D341Med (cell line): ENCODE measurements at places on chromosomes 6 and 20.

DNA sequence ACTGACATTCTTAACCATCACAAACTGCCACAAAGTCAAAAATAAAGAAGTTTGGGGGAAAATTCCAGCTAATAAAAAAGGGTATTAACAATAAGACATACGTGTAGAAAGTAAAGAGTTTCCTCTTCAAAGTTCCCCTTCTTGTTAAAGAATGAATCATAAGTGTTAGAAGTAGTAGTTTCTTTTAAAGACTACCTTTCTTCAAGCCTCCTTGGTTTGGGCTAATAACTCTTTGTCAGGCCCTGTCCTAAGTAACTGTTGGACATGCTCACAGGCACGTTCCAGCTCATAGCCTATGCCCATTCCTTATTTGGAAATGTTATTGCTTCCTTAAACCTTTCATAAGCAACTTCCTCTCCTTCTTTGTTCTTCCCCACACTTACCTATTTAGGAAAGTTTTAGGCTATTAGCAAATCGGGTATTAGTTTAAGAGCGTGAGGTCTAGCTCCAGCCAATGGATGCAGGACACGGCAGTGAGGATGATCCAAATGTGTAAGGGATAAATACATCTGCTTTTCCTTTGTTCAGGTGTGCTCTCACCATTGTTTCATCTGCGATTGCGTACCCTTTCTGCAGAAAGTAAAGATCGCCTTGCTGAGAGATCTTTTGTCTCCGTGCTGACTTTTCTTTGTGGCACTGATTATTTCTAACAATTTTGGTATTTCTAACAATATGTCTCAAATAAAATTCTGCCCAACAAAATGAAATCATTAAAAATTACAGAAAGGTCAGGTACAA, 64.9 kb downstream of the CHD6 start:
- DNase-seq = no peak

GRCh38 chr6:16752206-16752866, 8.9 kb downstream of the ATXN1 start:
- no peak for DNase-seq

- DNase-seq = peak; percentile 58
These were observed 31.7 kb upstream of the UBR2 start for GRCh38 chr6:42532038-42532669.

DNA sequence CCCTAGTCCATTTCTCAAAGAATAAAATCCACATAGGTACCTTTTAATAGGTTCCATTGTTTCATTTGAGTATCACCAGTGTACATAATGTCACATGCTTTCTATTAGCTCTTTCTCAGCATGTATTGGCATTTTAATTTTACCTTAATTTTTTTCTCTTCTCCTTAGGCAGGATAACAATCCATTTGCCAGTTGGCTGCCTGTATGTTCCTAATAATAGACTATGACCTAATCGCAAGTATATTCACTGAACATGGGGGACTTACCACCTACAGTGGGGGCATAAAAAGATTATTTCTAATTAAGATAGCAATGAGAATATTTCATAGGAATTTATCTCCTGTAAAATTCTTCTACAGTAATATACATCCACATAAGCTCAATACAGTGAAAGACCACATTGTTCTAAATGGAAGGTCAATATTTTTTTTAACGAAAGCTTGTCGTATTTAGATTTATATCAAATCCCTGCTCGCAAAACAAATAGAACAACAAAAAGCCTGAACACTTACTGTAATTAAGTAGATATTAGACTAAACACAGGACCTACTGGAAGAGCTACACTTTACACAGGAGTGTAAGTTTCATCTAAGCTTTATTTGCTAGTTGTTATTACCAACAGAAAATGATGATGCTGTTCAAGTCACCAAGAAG, 76.4 kb downstream of the OGFRL1 start:
- no peak for DNase-seq

GRCh38 chr20:3987296-3987695, 28.1 kb downstream of the RNF24 start:
- no peak for DNase-seq

DNA sequence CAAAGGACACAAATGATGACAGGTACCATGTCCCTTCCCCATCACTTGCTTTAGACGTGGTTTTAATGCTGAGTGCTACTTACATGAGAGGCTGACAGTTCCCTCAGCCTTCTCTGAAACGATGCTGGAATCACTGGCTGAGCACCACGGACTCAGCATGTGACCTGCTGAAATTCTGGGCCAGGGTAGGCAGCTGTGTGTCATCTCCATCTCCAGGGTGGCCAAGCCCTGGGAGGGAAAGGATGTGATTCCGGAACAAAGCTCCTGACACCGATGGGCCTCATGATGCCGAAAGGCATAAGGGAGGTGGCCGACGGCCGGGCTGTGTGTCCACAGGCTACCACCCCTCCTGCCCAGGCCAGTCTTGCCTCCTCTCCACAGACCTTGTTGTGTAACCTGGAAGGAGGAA, 184.3 kb upstream of the CST7 start:
- peak; percentile 12 for DNase-seq

- no peak for DNase-seq
These were observed 83.5 kb upstream of the PROKR2 start for GRCh38 chr20:5400164-5400762.

DNA sequence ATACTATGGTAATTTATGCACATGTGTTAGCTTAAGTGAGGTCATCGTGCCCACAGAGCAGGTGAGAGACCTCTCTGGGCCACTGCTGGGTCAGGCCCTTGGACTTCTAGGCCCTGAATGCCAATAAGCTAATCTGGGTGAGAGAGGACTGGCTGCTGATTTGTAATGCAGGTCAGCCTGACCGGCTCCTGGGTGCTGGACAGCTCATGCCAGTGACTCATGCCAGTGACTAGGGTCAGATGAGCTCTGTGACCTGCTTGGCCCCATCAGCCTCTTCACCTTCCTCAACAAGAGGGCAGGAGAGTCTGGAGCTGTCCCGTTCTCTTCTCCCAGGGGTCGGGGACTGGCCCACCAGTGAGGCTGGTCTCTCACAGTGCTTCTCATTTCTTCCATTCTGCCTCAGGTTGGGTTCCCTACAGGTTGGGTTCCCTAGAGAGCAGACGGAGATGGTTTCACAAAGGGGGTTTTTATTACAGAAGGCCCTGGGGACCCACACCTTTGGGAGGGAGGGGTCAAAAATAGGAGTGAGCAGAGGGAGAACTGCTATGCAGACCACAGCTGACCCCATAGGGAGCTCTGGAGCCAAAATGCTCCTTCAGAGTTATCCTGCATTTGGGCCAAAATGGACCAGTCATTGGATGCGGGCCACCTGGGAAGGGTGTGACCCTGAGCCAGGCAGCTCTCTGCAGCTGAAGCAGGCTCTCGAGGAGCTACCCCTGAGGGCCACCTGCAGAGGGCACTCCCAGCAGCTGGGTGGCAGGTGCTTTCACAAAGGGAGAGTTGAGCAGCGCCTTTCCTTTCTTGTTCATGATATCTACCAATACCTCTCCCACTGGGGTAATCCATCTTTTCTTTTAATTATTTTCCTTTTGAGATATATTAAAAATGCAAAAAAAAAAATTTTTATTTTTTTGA, 2.2 kb upstream of the OXT start:
- DNase-seq = peak; percentile 52

DNA sequence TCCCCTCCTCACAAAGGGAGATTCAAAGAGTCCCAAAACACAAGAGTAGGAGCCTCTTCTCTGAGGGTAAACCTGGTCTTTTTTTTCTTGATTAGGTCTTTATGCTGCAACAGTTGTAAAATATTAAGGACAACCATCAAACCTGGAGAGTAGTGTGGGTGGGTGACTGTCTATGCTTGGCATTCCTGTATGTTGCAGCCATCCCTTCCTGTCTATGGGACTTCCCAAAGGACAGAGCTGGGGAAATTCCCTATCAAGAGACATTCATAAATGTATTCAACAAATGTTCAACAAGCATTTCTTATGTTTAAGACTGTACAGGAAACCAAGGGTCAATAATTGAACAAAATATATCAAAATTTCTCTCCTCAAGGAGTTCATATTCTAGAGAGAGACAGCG, 5.5 kb downstream of the BTN2A2 start:
- DNase-seq = no peak

DNA sequence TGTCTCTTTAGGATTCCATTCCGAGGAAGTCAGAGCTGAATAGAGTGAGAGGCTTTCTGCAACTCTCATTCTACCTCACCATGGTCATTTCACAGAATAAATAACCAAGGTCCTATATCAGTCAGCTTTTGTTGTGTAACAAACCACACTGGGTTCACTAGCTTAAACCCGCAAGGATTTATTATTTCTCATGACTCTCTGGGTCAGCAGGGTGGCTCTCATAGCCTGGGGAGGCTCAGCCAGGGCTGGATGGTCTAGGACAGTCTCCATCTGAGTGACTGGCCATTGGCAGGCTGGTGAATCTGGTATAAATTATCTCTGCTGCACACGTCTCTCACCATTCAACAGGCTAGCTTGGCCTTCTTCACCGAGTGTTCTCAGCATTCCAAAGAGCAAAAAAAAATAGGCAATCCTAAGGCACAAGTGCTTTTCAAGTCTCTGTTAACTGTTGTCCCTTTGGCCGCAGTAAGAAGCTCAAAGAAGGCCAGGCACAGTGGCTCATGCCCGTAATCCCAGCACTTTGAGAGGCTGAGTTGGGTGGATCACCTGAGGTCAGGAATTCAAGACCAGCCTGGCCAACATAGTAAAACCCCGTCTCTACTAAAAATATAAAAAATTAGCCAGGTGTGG, 39.7 kb downstream of the ISM1 start:
- no peak for DNase-seq

DNA sequence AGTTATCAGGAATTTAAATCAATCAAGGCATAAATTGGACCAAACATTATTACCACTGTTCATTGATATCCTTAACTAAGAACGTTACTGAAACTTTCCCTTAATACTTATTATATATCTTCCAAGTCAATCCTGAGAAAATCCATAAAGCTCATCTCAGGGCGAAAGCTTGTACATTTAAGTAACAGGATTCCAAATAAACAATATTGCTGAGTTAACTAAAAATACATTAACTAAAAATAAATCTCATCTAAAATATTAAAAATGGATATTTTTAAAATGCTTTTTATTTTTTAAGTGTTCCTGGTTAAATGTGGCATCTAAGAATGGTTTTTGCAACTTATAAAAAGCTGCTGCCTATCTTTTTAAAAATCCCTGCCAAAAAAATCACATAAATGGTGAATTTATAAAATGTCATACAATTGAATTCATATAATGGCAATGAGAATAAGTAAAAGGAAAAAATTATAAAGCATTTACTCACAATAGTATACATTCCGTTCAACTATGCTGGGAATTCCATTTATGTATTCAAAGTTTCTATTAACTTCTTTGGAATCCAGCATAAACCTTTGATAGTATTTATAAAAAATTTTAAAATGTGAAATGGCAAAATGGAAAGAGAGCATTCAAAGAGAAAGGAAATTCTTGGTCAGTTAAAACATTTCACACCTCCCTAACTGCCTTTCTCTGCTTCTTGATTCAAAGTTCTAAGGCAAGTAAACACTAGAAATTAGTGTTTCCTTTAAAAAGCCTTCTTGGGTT, 20.8 kb upstream of the GMDS start:
- DNase-seq = no peak

GRCh38 chr6:38676236-38676973, 26.5 kb downstream of the GLO1 start:
- no peak for DNase-seq

- no peak for DNase-seq
These were observed 307.1 kb upstream of the RSPO3 start for GRCh38 chr6:126811321-126811720.

DNA sequence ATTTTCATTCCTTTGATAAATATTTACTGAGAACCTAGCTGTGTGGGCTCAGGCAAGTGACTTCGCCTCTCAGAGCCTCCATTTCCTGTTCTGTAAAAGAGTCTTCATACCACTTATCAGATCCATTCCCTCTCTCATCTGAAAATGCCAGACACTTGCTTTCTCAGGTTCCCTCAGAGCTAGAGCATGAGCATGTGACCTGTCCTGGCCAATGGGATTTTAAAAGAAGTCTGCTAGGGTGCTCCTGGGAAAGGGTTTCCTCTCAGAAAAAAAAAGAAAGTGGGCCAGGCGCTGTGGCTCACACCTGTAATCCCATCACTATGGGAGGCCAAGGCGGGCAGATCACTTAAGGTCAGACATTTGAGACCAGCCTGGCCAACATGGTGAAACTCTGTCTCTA, 5.3 kb downstream of the KCNB1 start:
- no peak for DNase-seq
